Fibroblast of upper back skin (primary cell): ENCODE measurements at places on chromosomes 4 and X.

- peak; percentile 41 for DNase-seq
Observed at GRCh38 chr4:179595671-179596410, 2153.6 kb upstream of the AGA start.

GRCh38 chrX:81278616-81279015 is 76.7 kb downstream of the SH3BGRL start:
- no peak for DNase-seq

GRCh38 chr4:138344054-138344453 is 101.9 kb upstream of the SLC7A11 start:
- no peak for DNase-seq

DNA sequence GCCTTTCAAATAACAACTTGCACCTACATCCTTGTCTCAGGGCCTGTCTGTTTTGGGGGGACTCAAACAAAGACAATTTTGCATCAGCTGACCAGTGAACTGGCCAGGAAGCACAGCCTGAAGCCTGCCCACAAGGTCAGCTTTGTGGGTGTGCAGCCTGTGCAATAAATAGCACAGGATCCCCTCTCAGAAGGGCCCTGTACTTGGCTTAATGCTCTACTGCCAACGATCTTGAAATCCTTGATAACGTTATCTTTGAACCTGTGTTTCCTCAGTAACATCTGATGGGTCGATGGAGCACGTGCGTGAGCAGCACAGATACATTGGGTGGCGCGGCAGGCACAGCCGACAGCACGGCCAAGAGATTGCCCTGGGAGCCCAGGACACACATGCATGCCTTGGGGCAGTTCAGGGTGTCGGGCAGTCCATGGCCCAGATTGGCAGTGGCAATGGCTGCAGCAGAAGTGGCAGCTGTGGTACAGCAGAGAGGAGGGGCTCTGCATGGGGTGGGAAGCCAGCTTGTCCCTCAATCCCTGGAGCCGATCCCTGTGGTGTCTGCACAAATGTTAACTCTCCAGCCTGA is 58.8 kb upstream of the ATP6AP2 start:
- no peak for DNase-seq

DNA sequence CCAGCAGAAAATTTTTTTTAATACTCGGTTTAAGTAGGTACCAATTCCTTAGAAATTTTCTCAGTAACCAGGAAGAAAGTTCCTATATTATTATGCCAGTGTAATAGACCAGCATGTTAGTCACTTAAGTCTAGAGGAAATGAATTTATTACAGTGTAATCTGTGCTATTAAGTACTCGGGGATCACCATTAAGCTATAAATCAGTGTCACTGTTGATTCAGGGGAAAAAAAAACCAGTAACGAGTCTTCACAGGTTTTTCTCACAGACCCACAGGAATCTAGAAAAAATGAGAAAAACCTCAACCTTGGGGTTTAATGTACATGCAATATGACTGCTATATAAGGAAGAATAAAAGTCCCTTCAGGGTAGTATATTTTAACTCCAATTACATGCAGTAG is 138.3 kb upstream of the IL1RAPL2 start:
- DNase-seq: no peak

GRCh38 chr4:87698394-87698793 is 48.3 kb downstream of the DMP1 start:
- no peak for DNase-seq

GRCh38 chrX:32016195-32016594 is 944.4 kb upstream of the FTHL17 start:
- DNase-seq: no peak

DNA sequence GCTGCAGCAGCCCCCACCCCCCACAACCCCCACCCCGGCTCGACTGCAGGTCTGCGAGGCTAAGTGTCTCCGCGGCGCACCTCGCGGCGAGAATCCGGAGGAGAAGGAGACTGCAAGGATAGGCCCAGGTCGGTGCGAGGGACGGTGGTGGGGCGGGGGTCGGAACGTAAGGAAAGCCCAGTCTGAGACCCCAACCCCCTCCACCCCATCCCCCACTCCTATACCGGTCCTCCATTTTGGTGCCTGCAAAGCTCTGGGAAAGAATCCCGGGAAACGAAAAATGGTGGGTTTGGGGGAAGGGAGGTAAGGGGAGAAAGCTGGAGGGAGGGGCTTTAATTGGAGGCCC is 614 bp downstream of the BEX3 start:
- peak; percentile 50 for DNase-seq
